Stimulated activated CD4-positive, alpha-beta T cell treated with anti-CD3 and anti-CD28 coated beads, Interleukin-12 subunit alpha, Interleukin-12 subunit beta, amount 100 ng/mL, for 24 hours (primary cell): ENCODE measurements at places on chromosomes 11 and 22.

GRCh38 chr11:84465040-84465439, 1162.1 kb downstream of the DLG2 start:
- no peak for DNase-seq

DNA sequence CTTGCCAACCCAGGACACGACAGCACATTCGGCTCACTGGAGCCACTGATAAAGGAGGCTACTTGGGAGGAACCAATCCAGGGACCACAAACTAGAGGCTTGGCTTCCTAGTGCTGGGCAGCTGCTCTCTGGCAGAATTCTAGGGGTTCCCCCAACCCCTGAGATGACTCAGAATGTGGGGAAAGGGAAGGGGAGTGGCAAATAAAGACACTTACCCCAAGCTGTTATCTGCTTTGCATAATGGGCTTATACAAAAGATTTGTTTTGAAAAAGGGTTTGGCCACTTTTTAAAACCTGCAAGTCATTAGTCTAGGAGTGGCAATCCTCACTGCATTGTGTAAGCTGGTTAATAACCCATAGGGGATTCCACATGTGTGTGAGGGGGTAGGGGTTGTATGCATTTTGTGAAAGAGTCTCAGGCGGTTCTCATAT, 64.1 kb upstream of the LMO1 start:
- no peak for DNase-seq

DNA sequence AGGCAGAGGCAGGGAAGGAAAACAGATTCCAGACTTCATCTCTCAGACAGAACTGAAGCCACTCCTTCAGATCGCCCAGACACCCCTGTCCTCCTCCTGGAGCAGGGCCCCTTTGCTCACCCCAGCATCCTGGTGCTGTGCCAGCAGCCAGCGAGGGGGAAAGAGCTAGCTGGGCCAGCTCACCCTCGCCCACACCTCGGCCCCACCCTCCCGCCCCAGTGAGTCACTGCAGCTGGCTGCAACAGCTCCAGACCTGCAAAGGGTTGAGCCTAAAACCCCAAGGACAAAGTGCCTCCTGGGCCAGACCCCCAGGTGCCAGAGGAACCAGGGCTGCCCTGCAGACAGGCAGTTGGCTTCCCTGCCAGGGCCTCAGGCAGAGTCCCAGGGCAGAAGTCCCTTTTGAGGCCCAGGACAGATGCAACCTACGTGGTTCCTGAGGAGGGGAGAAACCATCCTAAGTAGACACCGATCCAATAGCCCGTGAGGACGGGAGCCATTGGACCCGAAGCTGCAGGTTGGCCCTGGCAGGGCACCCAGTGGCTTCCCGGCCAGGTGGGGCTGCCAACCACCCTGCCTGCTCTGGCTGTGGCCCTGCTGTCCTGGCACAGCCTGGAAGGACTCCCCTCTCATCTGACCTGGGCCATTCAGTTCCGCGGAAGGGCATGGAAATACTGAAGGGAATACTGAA, 7.2 kb downstream of the AHNAK start:
- DNase-seq, result no peak

- DNase-seq, result no peak
Measured at GRCh38 chr22:46111645-46112306, 38.5 kb upstream of the PPARA start.

DNA sequence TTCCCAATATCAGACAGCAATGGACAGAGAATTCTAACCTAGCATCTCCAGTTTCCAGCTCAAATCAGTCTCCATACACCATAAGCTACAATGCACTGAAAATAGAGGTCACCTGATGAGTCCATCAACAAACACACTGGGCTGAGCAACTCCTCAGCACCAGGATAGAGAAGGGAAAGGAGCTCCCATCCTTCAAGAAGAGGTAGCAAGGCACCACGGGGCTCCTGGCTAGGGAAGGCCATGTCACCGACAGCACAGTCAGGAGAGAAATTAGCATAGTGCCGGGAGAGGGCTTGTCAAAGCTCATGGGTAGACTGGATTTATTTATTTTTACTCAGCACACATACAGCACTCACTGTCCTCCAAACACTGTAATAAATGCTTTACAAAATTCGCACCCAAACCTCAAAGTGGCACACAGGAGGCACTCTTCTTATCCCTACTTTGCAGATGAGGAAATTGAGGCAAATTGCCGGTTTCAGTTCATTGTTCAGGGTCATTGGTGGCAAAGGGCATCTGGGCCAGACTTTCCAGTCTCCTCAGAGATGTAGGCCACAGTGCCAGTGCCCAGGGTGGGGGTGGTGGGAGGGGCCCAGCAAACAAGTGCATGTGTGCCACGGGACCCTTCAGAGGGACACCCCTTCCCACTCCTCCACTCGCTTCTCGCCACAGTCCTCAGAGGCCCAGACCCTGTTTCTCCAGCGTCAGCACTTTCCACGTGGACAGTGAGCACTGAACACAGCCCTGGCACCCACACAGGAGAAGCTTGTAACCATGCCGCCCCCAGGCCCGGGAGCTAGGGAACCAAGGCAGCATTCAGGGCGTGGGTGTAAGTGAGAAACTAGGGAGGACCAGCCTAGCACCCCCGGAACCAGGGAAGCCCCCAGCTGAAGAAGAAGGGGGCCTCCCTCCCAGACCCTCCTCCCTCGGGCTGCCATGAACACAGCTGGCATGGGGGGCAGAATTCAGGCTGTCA, 1417.4 kb downstream of the TBC1D22A start:
- no peak for DNase-seq

DNA sequence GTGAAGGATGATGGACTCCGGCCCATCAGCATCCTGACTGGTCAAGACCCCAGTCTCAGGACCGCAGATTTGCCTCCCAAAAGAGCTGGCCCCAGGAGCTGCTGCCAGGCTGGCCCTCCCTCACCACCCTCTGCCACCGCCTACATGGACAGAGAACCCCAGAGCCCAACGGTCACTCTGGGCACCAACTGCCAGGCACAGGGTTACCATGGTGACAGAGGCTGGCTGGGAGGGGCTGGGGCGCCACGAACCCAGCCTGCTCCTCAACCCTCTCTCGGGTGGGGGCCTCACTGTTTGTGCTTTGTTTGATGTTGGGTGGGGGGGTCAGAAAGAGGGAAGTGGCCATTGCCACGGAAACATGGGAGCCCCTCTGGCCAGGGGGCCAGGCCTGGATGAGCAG, 55.8 kb downstream of the ELFN2 start:
- no peak for DNase-seq

DNA sequence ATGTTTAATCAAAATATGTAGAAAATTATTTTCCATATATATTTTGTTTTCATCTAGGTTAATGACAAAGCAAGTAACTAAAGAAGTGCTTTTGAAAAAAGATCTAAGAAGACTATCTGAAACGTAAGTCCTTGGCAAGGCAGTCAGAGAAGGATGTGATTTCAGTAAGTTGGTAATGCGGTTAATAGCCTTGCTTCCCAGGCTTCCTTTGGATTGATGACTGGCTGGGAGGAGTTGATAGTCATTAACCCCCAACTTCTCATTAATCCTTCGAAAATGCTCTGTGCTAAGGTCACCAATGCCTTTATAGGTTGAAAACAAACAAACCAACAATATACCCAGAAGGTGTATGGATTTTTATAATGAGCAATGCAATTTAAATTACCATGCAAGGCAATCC, 1326.5 kb downstream of the LRRC4C start:
- no peak for DNase-seq

- DNase-seq, result no peak
Measured at GRCh38 chr11:110715541-110715940, 3.3 kb upstream of the ARHGAP20 start.

GRCh38 chr11:75495749-75496304, 29.9 kb downstream of the GDPD5 start:
- DNase-seq, result no peak

GRCh38 chr11:112958670-112959069, 2.5 kb upstream of the NCAM1 start:
- DNase-seq, result no peak

DNA sequence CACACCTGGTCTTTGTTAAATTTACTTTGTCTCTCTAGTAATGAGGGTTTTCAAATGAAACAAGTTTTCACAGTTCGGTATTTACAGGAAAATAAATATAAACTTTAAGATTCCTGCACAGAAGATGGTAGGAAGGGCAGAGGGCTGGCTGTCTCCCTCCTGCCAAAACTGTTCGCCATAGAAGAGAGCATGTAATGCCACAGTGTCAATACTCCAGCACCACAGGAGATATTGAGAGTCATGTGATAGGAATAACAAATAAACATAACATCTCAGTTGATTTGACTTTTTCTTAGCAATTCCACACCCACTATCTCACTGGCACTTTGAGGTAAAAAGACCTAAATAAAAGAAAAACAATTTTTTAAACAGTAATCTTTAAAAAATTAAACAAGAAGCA, 100.9 kb downstream of the MRTFA start:
- DNase-seq, result no peak

- DNase-seq, result no peak
Measured at GRCh38 chr22:24503843-24504338, 8.8 kb downstream of the UPB1 start.

- DNase-seq, result no peak
Measured at GRCh38 chr11:133896028-133896427, 50.7 kb upstream of the SPATA19 start.

DNA sequence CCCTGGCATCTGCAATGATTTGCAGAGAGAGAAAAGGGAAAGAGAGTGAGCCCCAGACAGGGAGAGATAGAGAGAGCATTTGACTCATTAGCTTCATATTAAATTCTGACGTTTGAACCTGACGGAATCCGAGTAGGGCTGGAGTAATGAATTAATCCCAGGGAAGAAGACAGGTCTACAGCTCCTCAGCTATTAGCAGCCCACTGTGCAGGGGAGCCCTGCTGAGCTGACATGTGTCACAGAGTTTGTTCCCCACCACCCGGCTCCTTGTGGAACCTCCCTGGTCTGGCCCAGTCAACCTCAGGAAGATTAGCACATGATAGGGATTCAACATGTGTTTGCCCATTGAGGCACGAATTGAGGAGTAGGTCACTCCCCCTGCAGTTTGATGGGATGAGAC, 404.0 kb downstream of the BUD13 start:
- DNase-seq, result no peak

DNA sequence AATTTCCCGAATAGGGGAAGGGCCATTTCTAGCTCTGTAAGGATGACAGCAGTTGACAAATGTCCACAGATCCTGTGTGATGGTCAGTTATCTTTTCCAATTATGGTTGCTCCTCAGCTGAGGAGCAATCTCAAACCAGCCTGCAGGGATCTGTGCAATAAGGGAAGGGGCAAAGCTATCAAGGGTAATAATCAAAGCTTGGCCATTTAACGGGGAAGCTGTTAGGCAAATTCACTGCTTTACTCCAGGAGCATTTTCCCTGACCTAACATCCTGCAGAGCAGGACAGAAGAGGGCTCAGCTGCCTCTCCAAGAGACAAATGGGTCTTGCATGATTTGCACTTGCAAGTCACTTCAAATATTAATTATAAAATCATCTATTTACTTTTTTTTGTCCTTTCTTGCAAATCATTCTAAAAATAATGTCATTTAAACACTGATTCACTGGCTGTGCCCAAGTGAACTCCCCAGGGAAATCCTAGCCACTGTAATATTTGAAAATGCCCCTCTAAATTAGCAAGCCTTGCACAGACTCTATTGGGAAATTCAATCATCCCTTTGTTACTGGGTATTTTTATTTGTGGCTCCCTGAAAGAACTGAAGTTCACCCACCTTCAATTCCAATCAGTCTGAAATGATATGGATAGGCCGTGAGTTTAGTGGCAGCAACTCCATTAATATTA, 1256.7 kb downstream of the LRRC4C start:
- DNase-seq, result no peak
